ENCODE measurements at places on chromosomes 5 and 9. TPM values are rescaled to one million over a fixed set of nuclear protein-coding genes. Genes with fewer than 3 reads are reported as not detected.

DNA sequence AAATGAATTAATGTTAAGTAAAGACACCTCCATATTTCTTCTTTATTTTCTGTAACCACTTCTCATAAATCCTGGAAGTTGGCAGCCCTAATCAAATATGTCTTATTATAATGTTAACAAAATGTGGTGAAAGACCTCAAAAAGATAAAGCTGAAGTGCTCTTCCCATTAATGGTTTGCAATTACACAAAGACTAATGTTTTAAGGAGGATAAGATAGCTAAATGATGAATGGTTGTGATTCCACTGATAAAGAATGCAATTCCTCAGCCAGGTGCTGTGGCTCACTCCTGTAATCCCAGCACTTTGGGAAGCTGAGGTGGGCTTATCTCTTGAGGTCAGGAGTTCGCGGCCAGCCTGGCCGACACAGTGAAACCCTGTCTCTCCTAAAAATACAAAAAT lies 125.8 kb upstream of the SNX2 start:
- DNase-seq: no peak

The TMEM174 gene
- not detected for total RNA-seq

The MYMK gene
- not detected for total RNA-seq

The PRRT1B gene
- total RNA-seq: not detected

The TMEM215 gene
- not detected for total RNA-seq
